ENCODE measurements at places on chromosomes 2 and 18. TPM values are rescaled to one million over a fixed set of nuclear protein-coding genes. Genes with fewer than 3 reads are reported as not detected.

FAM237A gene
- not detected for total RNA-seq

CFC1 gene
- total RNA-seq = not detected

DNA sequence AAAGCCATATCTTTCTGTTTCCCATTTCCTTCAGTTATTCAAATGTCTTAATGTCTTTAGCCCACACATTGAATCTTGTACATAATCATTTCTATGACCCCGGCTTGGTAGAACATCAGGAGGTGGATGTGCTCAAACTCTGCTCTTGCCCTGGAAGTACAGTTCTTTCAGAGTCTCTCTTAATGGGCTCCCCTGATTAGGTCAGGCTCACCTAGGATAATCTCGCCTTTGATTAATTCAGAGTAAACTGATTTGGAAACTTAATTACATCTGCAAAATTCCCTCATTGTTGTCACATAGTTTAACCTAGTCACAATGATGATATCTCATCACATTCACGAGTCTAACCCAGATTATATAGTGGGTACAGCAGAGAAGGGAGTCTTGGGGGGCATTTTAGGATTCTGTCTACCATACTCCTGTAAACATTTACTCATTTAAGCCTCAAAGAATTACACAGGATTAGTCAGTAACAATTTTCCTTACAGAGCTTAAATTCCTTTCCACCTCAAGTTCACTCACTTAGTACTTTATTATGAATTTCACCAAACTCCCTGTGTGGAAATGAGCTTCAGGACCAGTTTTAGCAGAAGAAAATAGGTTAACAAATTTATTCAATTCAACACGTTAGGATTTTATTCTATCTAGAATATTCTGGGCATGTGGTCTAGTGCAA is 135.5 kb downstream of the FHOD3 start:
- H3K4me1 ChIP-seq = no peaks in the 10 kb centered on the region
- no peak for DNase-seq
- H3K36me3 ChIP-seq = no peaks in the 10 kb centered on the region
- peaks cover 4% of the 10 kb centered on the region for H3K27me3 ChIP-seq

DNA sequence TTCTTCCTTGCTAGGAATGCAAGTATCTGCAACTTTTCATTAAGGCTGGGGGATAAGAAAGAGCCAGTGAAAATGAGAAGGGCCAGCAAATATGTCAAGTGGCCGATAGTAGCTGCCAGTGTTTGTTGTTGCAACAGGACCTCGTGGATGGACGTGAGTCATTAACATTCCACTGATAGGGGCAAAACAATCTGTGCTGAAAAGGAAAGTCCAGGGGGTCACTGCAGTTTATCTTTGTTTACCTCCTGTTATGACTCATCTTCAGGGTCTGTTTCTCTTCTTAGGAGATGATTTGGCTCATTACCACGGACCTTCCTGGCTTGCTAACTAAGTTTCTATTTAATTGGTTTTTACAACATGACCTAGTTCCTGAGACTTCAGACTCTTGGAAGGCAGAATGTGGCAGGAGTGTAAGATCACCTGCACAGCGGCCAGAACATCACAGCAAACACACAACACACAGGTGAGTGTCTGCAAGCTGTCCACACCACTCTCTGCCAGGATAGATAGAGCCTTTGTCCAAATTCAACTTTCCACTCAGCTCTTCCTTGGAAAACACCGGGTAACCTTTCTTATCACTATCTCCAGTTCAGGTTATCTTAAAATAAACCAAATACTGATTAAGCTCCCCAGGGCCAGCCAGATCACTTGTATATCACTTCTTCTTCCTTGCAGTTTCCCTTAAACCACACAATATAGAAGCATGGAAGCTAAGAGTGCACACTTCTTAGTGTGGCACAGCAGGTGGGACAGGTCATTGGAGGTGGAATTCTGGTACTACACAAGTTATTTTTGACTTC is 157.5 kb upstream of the LMAN1 start:
- no peak for DNase-seq
- no peaks in the 10 kb centered on the region for H3K36me3 ChIP-seq

- peak overlapping the region; percentile 92 for H3K4me3 ChIP-seq
- peaks cover 49% of the 10 kb centered on the region for H3K36me3 ChIP-seq
These were observed 1.0 kb downstream of the CD8A start for GRCh38 chr2:86789687-86790133.

Measured in activated CD8-positive, alpha-beta memory T cell treated with anti-CD3 and anti-CD28 coated beads, Interleukin-2, amount 10 ng/mL, durations not matched to agents 7 days and 5 days (primary cell).